ENCODE measurements at places on chromosomes 7 and 10.

GRCh38 chr10:24256619-24257107 is 47.7 kb downstream of the KIAA1217 start:
- DNase-seq: no peak

DNA sequence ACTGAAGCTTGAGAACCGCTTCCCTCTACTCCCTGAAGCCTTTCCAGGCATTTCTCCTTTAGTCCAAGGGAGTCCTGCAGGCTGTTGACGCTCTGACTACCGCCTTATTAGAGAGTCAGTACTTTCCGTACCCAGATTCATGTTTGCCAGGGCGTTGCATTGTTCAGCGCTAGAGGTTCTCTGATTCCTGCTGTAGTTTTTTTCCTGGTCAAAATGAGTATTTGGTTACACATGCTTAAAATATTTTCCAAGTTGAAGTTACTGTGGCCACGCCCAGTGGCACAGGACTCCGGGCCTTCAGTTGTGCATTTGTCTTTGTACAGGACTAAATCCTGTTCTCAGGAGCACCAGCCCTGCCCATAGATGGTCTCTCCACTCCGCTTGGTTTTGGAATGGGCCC is 7.9 kb downstream of the MTURN start:
- DNase-seq: no peak

DNA sequence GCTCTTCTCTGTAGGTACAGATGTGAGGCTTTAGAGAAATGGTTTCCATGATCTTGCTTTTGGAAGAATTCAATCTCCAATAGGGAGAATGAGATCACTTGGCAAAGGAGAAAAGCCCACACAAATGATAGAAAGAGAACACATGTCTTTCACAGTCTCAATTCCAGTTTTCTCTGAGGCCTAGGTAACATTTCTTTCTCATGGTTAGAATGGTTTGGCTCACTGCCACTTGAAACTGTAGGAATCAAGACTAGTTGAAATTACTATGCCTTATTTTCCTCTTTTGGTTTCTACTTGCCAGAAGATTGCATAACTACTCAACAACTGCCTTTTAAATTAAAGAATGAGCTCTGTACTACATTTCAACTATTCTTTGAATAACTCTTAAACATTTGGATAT is 276.5 kb upstream of the TEX47 start:
- DNase-seq: no peak

DNA sequence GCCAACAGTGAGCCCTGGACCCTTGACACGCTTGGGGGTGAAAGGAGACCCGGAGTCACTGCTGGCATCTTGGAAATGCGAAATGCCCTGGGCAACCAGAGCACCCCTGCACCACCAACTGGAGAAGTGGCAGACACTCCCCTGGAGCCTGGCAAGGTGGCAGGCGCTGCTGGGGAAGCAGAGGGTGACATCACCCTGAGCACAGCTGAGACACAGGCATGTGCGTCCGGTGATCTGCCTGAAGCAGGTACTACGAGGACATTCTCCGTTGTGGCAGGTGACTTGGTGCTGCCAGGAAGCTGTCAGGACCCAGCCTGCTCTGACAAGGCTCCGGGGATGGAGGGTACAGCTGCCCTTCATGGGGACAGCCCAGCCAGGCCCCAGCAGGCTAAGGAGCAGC is 98.5 kb downstream of the TACC2 start:
- DNase-seq: no peak

GRCh38 chr10:2734603-2735002 is 332.7 kb upstream of the PFKP start:
- DNase-seq: no peak

DNA sequence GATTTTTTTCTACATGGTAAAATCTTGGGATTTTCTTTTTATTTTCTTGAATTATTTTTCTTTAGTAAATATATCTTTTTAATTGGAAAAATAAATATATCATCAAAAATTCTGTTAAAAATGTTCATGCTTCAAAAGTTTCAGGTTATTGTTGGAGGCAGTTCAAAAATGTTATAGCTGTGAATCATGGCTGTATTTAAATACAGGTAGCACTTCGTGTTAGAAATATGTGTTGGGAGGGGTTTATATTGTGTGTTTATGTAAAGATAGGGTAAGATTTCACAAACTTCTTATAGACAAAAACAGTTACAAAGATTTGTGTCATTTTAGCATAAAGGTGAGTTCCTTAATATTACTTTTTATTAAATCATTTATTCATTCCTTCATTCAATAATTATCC is 60.4 kb downstream of the HDAC9 start:
- no peak for DNase-seq

GRCh38 chr10:52198540-52198939 is 115.5 kb upstream of the DKK1 start:
- no peak for DNase-seq

DNA sequence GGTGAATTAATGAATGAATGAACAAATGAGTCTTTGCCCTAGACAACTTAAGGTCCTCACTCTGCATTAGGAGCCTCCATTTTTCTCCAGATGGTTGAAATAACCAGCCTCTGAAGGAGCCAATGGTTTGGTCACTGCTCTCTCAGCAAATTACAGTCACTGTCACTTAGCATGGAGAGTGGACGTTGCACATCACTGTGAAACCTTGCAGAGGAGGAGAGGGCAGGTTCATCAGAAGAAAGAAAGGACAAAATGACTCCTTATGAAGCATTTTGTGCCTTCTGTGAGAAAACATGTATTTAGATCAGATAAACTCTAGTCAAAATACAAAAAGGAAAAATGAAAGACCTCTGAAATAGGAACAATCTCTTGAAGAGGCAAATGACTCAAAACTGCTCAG is 6.6 kb upstream of the ATP6V0A4 start:
- DNase-seq: no peak

DNA sequence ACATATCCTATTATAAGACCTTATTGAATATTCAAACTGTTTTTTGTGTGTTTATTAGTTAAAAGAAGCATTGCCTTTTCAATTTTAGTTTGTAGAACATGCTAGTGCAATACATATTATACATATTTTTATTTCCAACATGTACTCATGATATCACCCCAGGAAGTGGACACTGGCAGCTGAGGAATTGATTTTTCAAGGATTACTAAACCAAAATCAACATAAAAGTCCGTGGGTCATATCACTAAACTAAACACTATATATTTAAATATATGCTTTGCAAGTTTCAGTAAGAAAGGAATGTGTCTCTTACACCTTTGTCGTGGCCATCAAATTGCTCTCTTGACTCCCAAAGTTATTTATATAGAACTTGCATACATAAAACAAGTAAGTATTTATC is 185.2 kb downstream of the AGMO start:
- DNase-seq: no peak

GRCh38 chr7:82375713-82376112 is 67.9 kb downstream of the CACNA2D1 start:
- no peak for DNase-seq

DNA sequence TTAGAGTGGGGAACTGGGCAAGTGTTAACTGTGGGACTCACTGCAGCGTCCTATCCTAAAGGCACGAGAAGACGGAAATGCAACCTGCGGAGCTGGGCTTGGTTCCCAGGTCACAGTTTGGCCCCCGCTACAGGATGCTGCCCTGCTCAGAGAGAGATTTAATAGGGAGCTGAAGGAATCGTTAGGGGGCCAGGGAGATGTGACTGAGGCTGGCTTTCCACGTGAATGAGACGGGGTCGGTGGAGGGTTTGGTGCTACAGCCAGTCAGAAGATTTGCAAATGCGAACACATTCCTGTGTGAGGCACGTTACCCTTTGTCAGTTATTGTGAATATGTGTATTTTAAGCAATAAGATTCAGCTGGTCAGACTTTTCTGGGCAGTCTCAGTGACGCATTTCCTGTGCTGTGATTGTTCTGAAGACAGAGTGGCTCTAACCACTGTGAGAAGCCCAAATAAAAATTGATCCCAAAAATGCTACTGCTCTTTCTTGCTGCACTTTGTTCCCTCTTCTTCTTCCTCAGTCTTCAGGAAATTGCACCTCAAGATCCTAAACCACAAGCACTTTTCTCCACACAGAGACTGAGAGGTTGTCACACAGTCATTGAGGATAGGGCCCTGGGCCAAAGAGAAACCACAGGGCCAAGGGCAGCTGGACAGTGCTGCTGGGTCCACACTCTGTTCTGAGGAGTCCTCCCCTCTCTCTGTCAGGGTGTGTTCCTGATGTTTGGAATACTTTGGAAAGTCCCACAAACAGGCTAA is 21.2 kb downstream of the CYP17A1 start:
- peak; percentile 68 for DNase-seq

GRCh38 chr7:107884066-107884818 is 6.7 kb upstream of the DLD start:
- no peak for DNase-seq

All from AML-193 (cell line).